CD4-positive, alpha-beta T cell treated with Interleukin-17A for 4 hours (primary cell): ENCODE measurements at places on chromosomes 5 and 9.

DNA sequence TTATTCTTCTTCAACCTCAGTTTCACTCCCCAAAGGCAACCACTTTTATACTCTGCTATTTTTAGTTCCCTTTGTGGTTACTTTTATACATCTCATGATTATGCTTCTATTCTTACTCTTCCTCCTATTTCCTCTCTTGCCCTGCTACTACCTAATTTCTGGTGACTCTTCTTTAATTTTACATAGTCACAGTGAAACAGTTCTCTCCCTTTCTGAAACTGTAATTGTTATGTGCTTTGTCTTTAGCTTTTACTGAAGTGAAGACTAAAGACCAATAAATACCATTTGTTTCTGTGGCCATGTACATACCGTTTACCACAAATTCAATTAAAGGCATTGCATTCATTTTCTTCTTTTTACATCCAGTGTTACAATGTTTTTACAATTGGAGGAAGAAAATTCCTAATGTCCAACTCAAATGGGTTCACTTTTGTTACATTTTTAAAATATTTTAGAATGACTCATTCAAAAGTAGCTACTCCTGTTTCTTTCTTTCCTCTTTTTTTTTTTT lies 410.6 kb downstream of the PSAT1 start:
- no peak for DNase-seq

DNA sequence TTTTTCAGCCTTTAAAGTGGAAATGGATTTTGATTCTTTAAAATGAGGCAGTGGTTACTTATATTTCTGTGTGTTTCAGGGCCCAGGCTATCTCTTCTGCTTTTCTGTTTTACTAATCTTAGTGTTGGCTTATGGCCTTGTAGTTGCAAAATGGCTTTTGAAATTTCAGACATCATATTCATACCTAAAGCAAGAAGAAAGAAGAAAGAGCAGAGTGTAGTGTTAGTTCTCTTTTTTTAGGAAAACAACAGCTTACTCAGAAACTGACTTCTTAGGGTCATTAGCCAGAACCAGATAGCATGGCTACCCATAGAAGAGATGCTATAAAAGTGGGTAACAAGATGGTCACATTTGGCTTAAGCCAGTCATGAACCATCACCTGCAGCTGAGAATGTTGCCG lies 20.9 kb downstream of the ZBED3 start:
- no peak for DNase-seq

DNA sequence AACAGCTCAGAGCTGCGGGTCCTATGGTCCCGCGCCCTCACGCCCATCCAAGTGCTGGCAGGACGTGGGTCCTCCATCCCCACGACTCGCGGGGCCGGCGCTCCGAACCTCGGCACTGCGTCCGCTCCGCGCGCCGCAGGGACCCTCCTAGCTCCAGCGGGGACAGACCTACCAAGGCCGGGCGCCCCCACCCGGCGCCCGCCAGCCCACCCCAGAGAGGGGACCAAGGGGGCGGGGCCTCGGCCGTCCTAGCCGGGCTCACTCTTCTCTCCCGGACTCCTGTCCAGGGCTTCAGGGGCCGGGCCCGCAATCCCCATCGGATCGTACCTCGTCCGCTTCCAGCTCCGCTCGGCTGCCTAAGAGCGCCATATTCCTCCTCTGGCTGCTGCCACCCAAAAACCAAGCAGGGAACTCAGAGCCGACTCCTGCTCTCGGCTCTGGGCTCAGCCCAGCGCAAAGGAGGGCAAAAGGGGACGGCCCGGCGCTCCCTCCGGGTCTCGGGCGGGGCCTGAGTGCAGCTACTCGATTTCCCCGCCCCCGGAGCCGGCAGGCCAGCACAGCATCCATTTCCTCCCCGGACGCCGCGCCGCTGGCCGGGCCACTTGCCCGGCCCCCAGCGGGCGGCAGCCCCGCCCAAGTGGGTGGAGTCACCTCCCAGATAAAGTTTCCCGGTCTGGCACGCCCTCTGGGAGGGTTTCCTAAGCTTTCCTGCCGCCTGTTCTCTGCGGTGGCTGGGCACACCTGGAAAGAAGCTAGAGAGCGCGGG lies at the start of gene TTC39B:
Gene TTC39B, minus strand, starts transcription at position 460 of the 766 bp plus-strand sequence. Its CDS starts 91 bp downstream, at position 369.
- DNase-seq: peak; percentile 86

- DNase-seq: no peak
Measured at GRCh38 chr5:555058-555623, 30.9 kb upstream of the SLC9A3 start.

GRCh38 chr9:135440620-135441019 lies 39.0 kb upstream of the PPP1R26 start:
- DNase-seq: no peak

GRCh38 chr9:6928863-6929262 lies 171.1 kb downstream of the KDM4C start:
- no peak for DNase-seq

DNA sequence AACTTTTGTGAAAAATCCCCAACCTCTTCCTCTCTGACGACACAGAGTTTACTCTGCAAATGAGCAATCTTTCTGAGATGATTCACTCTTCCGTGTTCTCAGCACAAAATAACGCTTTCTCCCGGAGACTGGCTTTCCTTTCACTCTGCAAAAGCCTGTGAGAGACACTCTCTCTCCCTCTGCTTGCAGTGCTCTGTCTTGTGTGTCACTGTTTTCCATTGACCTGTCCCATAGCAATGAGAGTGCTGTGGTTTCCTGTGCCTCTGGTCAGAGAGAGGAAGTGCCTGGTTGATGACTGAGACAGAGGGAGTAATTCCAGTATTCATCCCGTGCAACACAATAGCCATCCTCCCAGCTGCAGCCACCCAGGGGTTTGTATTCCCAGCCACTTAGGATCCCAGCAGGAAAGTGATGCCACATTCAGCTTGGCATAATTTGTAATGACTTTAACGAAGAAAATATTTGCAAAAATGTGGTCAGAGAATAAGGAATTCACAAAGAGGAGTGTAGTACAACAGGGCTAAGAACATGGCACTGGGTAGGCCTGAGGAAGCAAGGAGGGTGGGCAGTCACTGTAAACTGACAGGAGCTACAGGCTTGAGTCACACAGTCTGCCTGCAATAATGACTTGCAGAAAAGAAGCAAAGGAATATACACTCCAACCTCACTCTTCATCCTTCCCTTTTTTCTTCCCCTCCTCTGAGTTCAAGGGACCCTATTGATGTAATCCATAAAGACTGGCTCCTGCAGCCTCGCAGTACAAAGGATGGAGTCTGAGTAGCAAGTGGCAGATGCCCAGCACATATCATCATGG lies 463.5 kb upstream of the RGMB start:
- no peak for DNase-seq

DNA sequence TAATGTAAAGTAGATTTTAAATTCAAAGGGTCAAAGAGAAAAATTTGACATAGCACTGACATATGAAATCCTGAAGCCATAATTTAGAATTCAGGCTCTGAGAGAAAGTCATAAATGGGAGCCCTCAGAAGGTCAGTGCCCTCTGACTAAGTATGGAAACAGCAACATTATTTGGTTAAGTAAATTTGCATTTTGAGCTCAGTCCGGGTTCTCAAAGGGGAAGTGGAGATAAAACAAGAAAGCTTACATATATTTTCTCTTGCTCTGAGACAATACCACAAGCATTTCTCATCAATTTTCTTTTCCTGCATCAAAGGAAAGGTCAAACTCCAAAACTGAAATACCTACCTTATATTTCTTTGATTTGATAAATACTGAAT lies 348.0 kb downstream of the SEMA5A start:
- no peak for DNase-seq
